ENCODE measurements at places on chromosomes 5 and 9. TPM values are rescaled to one million over a fixed set of nuclear protein-coding genes. Genes with fewer than 3 reads are reported as not detected.

GRCh38 chr9:123556464-123557435 lies 200.8 kb downstream of the CRB2 start:
- no peaks in the 10 kb centered on the region for H3K27me3 ChIP-seq
- no peak overlapping the region for H3K4me3 ChIP-seq
- no peaks in the 10 kb centered on the region for H3K36me3 ChIP-seq

DNA sequence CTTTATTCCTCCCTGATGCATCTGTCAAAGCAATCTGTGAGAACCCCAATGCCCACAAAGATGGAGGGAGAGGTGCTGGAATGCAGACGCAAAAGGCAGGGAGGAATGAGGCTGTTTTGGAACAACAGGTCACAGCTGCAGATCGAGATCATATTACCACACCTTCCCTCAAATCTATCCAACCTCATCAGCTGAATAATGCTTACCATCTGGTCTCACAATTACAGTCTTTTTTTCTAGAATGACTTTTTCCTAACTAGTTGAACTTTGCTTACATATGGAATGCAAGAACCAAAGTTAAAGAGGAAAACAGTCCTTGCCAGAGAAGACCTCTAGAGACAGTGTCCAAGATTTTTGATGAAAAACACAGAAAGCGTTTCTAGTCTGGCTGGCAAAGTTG lies 158.1 kb downstream of the LPAR1 start:
- H3K4me3 ChIP-seq, result no peak overlapping the region
- H3K4me1 ChIP-seq, result no peaks in the 10 kb centered on the region
- no peak overlapping the region for H3K27ac ChIP-seq

GRCh38 chr9:34545497-34545896 lies 22.7 kb upstream of the ENHO start:
- no peak overlapping the region for H3K27ac ChIP-seq
- H3K4me1 ChIP-seq, result no peaks in the 10 kb centered on the region
- H3K4me3 ChIP-seq, result no peak overlapping the region

- no peaks in the 10 kb centered on the region for H3K4me1 ChIP-seq
- H3K36me3 ChIP-seq, result no peaks in the 10 kb centered on the region
- H3K4me3 ChIP-seq, result no peak overlapping the region
Measured at GRCh38 chr5:95075111-95075510, 209.8 kb downstream of the MCTP1 start.

DNA sequence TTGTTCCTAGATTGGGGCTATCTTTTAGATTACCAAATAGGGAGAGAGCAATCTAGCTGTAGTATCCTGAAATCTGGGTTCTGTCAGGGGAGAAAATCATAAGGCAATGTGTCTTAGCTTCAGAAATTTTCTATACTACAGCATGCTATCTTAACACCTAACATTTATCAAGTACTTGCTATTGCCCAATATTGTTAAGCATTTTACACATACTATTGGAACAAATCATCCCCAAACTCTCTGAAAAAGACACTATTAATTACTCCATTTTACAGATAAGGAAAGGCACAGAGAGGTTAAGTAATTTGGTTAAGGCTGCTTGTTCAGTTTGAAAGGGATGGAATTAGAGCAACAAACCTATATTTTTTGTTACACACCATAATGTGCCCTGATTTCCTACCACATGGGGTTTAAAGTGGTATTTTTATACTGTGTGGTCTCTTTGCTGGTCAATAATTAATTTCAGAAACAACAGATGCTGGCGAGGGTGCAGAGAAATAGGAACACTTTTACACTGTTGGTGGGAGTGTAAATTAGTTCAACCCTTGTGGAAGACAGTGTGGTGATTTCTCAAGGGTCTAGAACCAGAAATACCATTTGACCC lies 57.2 kb upstream of the RIC1 start:
- H3K36me3 ChIP-seq, result no peaks in the 10 kb centered on the region
- no peak overlapping the region for H3K27ac ChIP-seq

- H3K27me3 ChIP-seq, result no peaks in the 10 kb centered on the region
- peaks cover 1% of the 10 kb centered on the region for H3K4me1 ChIP-seq
- DNase-seq, result no peak
- no peak overlapping the region for H3K27ac ChIP-seq
- no peak overlapping the region for H3K4me3 ChIP-seq
Measured at GRCh38 chr5:173878224-173878967, 9.8 kb upstream of the CPEB4 start.

DNA sequence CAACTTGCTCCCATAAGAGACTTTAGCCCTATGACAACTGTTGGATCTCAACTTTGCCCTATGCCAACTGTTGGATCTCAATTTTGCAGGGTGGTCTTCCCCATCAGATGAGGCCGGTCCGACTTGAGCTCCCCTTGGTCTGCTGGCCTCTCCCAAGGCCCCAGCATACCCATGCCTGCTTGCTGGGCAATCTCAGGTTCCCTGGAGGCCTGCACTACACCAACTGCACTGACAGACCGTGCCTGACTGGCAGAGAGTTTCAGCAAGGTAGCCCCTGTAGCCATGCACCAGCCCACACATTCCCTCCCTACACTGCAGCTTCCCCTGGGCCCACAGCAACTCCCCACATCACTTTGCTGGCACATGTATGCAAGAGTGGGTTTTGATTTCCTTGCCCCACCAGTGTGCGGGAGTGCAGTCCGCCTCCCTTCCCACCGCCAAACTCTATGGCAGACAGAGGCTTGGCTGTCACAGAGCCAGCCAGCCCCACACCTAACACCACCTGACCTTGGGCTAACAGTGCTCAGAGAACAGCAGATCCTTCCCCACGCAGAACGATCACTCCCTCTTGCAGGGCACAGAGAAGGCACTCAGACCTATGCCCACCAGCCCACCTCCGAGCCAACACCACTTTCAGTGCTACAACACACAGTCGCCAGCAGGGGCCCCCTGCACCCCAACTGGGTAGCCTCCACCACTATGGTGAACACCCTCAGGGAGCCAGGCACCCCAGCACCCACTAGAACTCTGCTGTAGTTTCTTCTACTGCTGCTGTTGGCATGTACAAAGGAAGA lies 279.9 kb upstream of the COX7C start:
- no peak overlapping the region for H3K4me3 ChIP-seq
- H3K4me1 ChIP-seq, result no peaks in the 10 kb centered on the region
- H3K27ac ChIP-seq, result no peak overlapping the region

DNA sequence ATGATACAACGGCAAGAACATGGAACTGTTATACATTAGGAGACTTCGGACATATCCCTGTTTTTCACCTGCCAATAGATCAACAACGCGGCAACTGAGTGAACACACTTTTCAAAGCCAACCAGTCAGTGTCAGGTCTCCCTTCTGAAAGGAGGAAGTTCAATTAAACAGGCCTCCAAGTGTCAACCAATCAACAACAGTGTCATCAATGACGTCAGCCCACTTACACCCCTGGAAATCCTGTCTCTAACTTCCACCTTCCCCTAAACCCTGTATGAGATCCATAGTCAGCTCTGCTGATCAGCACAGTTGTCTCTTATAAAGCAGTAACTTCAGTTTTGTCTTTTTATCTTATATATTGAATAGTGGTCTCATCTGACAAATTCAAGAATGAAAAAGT lies 36.6 kb downstream of the DMRT3 start:
- H3K27ac ChIP-seq, result no peak overlapping the region
- H3K4me1 ChIP-seq, result no peaks in the 10 kb centered on the region
- DNase-seq, result no peak
- no peaks in the 10 kb centered on the region for H3K36me3 ChIP-seq

GRCh38 chr9:96871176-96871575 lies 16.9 kb upstream of the ZNF782 start:
- H3K36me3 ChIP-seq, result no peaks in the 10 kb centered on the region
- DNase-seq, result no peak
- no peak overlapping the region for H3K27ac ChIP-seq
- peaks cover 16% of the 10 kb centered on the region for H3K4me1 ChIP-seq

GRCh38 chr5:102715082-102715807 lies 39.9 kb upstream of the PAM start:
- H3K36me3 ChIP-seq, result no peaks in the 10 kb centered on the region
- no peak for DNase-seq
- no peak overlapping the region for H3K27ac ChIP-seq
- no peaks in the 10 kb centered on the region for H3K4me1 ChIP-seq
- no peak overlapping the region for H3K4me3 ChIP-seq
- H3K27me3 ChIP-seq, result no peaks in the 10 kb centered on the region

PCDHB6 gene
- not detected for total RNA-seq

DNM1 gene
- 2.2 TPM for total RNA-seq

TERT gene
- not detected for total RNA-seq

VLDLR gene
- total RNA-seq, result 0.50 TPM

Data from CD4-positive, alpha-beta memory T cell (primary cell).